ENCODE measurements at places on chromosomes 12 and 14.

DNA sequence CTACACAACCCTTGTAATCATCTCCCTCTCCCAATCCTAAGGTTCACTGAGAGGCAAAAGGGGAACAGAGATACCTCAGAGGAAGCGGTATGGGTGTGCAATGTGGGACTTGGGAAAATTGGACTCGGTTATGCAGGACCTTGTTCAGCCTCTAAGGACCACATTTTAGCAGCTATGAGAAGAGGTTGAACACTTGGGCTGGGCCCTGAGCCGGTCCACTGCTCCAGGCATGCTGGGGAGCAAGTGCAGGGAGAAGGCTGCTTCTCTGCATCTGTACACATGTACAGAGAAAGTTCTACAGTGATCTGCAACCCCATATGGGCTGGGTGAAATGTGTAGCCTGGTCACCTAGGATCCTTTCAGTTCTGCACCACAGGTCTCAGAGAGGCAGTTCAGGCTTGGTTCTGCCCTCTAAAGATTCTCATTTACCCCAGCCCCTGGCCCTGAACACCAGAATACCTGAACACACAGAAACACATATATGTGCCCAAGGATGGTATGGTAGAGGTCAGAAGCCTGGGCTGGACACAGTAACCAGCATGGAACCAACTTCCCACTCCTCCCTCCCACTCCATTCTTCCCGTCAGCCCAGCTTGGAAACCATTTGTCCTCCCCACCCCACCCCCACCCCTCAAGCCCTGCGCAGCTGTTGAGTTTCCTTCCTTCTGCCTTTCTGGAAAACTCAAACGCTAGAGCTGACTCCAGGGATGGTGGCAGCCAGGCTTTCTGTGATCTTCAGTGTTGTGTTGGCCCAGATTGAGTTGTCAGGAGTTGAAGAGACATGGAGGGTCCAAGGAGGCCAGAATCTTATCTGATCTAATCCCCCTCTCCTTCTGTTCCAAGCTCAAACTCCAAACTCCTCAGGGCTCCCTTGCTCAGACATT, 10.4 kb downstream of the HOXC5 start:
- peaks cover 4% of the 10 kb centered on the region for H3K4me1 ChIP-seq
- no peak overlapping the region for H3K27ac ChIP-seq
- H3K36me3 ChIP-seq, result no peaks in the 10 kb centered on the region
- no peak for DNase-seq
- H3K4me3 ChIP-seq, result no peak overlapping the region

GRCh38 chr12:59113831-59114615, 193.7 kb upstream of the LRIG3 start:
- H3K4me3 ChIP-seq, result no peak overlapping the region
- H3K4me1 ChIP-seq, result no peaks in the 10 kb centered on the region
- no peak overlapping the region for H3K27ac ChIP-seq
- H3K36me3 ChIP-seq, result no peaks in the 10 kb centered on the region

DNA sequence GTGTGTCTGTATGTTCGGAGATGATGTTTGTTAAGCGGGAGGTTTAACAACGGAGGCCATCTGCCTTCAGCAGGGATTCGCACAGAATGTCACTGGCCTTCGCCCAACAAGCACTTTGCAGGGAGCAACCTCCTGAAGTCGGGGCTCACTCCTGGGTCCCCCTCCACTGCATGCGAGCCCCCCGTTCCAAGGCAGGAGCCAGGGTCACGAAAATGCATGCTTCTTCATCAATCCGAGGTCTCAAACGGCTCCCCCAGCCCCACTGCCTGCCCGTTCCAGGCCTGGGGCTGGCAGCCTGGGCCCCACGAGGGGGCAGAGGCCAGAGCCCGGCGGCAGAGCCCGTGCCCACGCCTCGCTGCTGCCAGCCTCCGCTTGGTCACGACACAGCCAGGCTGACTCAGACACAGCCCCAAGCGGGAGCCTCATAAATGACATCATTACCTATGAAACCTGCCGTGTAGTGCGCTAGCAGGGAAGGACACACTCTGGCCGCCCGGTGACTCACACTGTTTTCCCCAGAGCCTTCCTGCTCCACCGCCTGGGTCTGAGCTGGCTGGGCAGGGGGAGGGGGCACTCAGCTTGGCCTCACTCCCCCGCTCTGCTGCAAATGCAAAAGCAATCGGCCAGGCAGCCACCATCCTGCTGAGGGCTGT, 169.5 kb upstream of the RTL1 start:
- H3K27ac ChIP-seq, result no peak overlapping the region
- peaks cover 8% of the 10 kb centered on the region for H3K4me1 ChIP-seq
- no peaks in the 10 kb centered on the region for H3K36me3 ChIP-seq
- no peak overlapping the region for H3K4me3 ChIP-seq

DNA sequence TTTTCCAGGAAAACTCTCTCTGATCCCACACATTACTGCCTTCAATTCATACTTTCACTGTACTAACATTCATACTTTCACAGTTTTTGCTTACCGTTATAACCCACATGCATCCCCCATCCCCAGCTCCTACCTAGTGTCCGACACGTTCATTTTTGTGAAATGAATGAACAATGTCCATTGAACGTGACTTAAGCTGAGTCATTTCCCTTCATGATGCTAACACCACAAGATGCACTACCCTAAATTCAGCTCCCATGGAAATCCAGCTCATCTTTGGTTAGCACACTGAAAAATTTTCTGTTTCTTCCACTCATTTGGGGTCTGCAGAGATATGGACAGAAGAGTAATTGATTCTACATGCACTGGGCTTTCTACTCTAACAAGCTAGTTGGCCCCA, 84.7 kb downstream of the GALNT4 start:
- H3K27ac ChIP-seq, result no peak overlapping the region
- no peak for DNase-seq
- no peak overlapping the region for H3K4me3 ChIP-seq
- H3K36me3 ChIP-seq, result no peaks in the 10 kb centered on the region
- H3K27me3 ChIP-seq, result no peaks in the 10 kb centered on the region

- H3K4me1 ChIP-seq, result no peaks in the 10 kb centered on the region
- H3K36me3 ChIP-seq, result no peaks in the 10 kb centered on the region
- no peak overlapping the region for H3K27ac ChIP-seq
These were observed 76.6 kb upstream of the PPFIA2 start for GRCh38 chr12:81835783-81836182.

DNA sequence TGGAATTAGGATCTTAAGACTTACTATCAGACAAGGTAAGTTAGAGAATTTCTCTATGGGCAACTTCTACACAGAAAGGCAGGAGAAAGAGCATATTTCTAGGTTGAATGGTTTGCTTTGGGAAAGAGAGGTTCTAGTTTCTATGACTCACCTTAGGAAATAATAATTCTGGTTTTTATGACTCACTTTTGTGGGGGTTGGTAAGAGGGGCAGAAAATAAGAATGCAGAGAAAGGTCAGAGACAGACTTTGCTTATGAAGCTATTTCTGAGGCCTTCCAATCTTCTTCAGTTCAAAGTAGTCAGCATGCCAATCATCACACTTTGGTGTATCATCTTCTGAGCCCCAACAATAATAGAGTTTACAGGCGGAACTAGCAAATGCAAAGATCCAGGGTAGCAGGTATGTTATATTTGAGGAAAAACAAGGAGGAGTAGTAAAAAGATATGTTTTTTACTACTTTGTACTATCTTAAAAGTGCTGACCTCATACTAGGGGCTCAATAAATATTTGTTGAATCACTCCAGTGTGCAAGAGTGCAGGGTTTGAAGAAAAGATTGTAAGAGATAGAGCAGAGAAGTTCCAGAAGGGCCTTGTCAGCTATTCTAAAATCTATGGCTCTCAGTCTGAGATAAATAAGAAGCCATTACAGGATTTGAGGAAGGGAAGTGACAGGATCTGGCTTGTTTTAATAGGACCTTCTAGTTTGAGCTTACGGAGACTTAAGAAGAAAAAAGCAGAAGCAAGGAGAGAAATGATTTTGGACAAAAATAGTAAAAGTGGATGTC, 56.7 kb upstream of the LRFN5 start:
- H3K4me1 ChIP-seq, result no peaks in the 10 kb centered on the region
- H3K27ac ChIP-seq, result no peak overlapping the region
- H3K27me3 ChIP-seq, result no peaks in the 10 kb centered on the region
- H3K4me3 ChIP-seq, result no peak overlapping the region
- DNase-seq, result no peak

- no peak overlapping the region for H3K27ac ChIP-seq
- no peaks in the 10 kb centered on the region for H3K27me3 ChIP-seq
- H3K36me3 ChIP-seq, result no peaks in the 10 kb centered on the region
- peaks cover 5% of the 10 kb centered on the region for H3K4me1 ChIP-seq
- DNase-seq, result no peak
- no peak overlapping the region for H3K4me3 ChIP-seq
These were observed 287.6 kb upstream of the E2F7 start for GRCh38 chr12:77352946-77353345.

GRCh38 chr12:62717643-62718042, 217.3 kb downstream of the PPM1H start:
- H3K4me3 ChIP-seq, result no peak overlapping the region
- no peak for DNase-seq
- H3K36me3 ChIP-seq, result no peaks in the 10 kb centered on the region

DNA sequence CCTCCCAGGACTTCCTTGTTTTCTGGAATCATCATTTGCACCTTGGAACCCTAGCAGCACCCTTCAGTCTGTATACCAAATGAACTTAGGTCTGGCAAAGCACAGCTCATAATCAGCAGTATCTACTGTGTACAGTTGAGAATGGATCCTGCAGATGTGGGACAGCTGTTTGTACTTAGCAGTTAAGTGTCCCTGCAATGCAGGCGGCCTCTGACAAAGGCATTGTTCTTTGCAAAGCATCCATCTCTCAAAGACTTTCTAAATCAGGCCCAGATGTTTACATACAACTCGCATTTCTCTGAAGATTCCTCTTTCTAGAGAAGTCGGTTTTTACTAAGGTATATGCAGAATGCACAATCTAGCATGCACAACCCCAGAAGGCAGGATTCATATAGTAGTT, 170.5 kb upstream of the RBM19 start:
- no peak overlapping the region for H3K27ac ChIP-seq
- no peak overlapping the region for H3K4me3 ChIP-seq
- no peaks in the 10 kb centered on the region for H3K36me3 ChIP-seq
- H3K4me1 ChIP-seq, result no peaks in the 10 kb centered on the region
- no peak for DNase-seq
- no peaks in the 10 kb centered on the region for H3K27me3 ChIP-seq

DNA sequence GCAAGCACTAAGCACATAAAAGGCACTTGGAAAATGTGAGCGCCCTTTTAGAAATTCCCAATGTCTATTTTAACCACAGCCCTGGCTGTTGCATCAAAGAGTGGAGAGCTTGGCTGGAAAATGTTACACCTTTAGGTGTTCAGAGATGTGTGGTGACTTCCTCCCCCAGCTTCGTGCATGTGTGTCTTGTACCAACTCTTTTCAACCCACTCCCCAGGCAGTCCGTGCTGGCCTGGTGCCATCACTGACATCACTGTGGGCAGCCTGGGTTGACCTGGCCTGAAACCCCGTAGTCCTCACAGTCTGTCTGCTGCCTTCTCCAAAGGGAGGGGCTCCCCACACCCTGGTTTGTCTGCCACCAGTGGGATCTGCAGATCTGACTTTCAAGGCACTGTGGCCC, 101.8 kb downstream of the SCARB1 start:
- no peak for DNase-seq
- H3K4me1 ChIP-seq, result peaks cover 14% of the 10 kb centered on the region
- no peaks in the 10 kb centered on the region for H3K36me3 ChIP-seq
- H3K27ac ChIP-seq, result no peak overlapping the region

All from heart left ventricle (tissue), 16 donors.